ENCODE measurements at places on chromosomes 5 and 9. TPM values are rescaled to one million over a fixed set of nuclear protein-coding genes. Genes with fewer than 3 reads are reported as not detected.

KCTD16 gene
- 0.19 TPM for total RNA-seq

RBM27 gene
- total RNA-seq: 10.6 TPM

ANXA2R gene
- total RNA-seq: 5.1 TPM

IL13 gene
- not detected for total RNA-seq

PCA3 gene
- total RNA-seq: not detected

SDHA gene
- total RNA-seq: 230 TPM

ESM1 gene
- not detected for total RNA-seq

SLCO6A1 gene
- total RNA-seq: not detected

PKD2L2 gene
- not detected for total RNA-seq

PCDHA11 gene
- total RNA-seq: 0.27 TPM

SPATA24 gene
- not detected for total RNA-seq

SLC45A2 gene
- total RNA-seq: not detected

Measured in Peyer's patch (tissue), 4 donors.